ENCODE measurements at places on chromosomes 5 and 9.

DNA sequence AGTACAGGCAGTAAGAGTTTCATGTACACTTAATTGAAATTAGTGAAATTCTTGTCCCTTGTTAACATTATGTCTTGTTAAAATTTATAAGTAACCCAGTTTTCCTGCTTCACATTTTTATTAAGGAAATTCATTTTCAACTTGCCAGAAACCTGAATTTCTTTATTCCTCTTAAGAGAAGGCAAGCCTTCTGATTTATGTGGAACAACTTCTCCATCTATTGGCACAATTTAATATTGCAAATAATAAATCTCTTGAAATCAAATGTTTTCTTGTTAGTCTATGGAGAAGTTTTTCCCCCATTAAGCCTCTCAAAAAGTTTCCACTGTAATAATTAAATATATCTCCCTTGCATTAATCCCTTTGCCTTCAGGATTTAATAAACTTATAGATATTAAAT, 33.8 kb upstream of the ACO1 start:
- no peak for DNase-seq

- DNase-seq, result no peak
Measured at GRCh38 chr5:73482383-73483136, 15.7 kb upstream of the BTF3 start.

- no peak for DNase-seq
Measured at GRCh38 chr9:112044186-112044585, 130.9 kb downstream of the SUSD1 start.

GRCh38 chr5:140548791-140549190, 1.3 kb downstream of the EIF4EBP3 start:
- no peak for DNase-seq

GRCh38 chr5:172104021-172104420, 84.0 kb downstream of the STK10 start:
- DNase-seq, result no peak

DNA sequence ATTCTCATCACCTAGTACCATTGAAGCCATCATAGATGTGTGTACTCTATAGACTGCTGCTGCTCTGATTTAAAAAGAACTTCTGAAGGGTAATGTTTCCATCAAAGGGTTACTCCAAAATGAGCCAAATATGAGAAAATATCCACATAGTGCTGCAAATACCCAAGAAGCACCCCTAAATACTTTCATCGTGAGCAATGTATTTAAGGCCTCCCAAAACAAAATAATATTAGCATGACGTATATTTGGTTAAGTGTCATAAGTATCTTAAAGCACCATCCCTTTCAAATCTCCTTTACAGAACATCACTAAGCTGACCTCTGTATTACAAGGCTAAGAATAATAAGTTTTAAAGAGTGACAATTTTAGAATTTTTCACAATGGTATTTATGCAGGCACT, 421.8 kb downstream of the MTRR start:
- DNase-seq, result no peak

- DNase-seq, result no peak
Measured at GRCh38 chr5:58357121-58357520, 102.8 kb downstream of the PLK2 start.

GRCh38 chr9:13580760-13581159, 301.3 kb upstream of the MPDZ start:
- no peak for DNase-seq

GRCh38 chr5:131067636-131068035, 97.4 kb downstream of the HINT1 start:
- no peak for DNase-seq

GRCh38 chr9:91131433-91131839, 230.3 kb downstream of the AUH start:
- peak; percentile 83 for DNase-seq

DNA sequence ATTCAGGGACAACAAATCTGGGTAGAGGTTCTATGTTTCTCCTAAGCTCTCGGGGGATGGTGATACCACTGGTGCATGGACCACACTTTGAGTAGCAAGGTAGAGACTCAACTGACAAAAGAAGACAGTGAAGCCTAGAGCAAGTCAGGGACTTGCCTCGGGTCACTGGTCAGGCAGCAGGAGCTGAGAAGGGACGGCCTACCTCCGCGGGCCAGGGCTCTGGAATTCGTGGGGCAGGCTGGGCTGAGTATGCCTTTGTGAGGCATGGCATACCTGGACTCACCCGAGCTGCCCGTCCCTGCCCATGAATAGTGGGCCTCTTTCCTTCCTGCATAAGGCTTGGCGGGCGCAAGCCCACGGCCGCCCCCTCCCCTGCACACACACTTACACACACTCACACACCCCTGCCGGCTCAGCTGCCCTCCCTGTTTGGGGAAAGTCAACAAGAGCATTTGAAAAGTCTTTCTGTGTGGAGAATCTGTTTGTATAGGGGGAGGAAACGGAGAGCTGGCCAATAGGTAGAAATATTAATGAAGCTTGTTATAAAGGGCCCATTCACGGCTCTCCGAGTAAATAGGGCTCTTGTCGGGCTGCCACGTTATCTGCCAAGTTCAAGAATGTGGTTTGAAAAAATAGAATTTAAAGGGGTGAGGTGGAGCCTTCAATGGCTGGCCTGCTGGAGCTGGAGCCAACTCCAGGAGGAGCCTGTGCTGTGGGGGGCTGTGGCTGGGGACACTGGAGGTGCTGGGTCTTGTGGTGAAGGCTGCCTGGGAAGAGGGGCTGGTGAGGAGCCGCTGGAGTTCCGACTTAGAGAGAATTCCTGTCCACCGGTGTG, 19.1 kb upstream of the KIF12 start:
- no peak for DNase-seq

Data from activated CD4-positive, alpha-beta T cell treated with anti-CD3 and anti-CD28 coated beads, Interleukin-2, amount 50 U/mL, for 48 hours (primary cell).